ENCODE measurements at places on chromosomes 1 and 21.

DNA sequence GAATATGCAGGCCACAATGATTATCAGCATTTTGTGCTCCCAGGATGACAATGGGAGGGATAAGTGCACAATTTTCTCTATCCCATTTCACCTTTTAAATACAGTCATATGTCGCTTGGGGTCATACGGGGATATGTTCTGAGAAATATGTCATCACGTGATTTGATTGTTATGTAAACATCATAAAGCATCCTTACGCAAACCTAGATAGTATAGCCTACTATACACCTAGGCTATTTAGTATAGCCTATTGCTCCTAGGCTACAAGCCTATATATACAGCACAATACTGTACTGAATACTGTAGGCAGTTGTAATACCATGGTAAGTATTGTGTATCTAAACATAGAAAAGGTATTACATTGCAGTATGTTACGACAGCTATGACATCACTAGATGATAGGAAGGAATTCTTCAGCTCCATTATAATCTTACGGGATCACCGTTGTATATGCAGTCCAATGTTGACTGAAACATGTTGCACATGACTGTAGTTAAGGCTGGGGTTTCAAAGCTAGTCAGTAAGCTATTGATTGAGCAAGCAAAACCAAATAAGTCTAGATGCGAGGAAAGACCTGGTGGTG is 18.9 kb downstream of the RUSC1 start:
- no peak for DNase-seq

DNA sequence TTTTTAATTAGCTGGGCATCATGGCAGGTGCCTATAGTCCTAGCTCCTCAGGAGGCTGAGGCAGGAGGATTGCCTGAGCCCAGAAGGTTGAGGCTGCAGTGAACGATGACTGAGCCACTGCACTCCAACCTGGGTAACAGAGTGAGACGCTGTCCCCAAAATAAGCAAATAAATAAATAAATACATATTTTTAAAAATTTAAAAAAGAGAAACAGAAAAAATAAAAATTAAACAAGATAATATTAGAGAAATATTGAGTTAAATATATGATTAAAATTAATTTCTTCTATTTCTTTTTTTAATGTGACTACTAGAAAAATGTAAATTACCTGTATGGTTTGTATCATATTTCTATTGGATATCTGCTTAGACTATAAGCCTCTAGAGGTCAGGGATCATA is 59.3 kb upstream of the ATP1A1 start:
- DNase-seq = no peak

GRCh38 chr1:35932158-35932636 is 1.3 kb downstream of the AGO3 start:
- no peak for DNase-seq

DNA sequence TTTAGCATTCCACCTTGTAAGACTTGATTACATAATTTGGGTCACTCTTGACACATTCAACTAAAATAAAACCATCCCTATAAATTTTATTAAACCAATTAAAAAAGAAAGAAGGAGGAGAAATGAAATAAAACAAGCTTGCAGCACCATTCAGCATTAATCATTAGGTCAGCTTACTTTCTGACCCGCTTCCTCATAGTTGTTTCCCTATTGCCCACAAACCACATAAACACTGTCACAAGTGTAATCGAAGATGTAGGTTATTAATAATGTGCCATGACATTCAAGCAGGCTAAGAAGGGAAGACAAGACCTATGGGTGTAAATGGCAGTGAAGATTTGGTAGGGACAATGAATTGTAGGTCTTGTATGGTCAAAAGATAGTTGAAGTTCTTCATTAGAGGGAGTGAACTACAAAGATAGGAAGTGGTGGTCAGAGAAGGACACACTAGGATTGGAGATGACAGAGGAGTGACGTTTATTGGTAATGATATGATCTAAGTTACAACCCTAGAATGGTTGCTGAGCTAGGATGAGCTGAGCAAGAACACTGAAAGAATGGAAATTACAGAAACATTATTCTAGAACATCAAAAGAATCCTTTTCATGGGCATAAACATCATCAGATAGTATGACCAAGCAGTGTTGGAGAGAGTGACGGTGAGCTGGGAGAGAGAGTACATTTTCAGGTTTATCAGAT is 231.5 kb downstream of the KCNT2 start:
- no peak for DNase-seq

DNA sequence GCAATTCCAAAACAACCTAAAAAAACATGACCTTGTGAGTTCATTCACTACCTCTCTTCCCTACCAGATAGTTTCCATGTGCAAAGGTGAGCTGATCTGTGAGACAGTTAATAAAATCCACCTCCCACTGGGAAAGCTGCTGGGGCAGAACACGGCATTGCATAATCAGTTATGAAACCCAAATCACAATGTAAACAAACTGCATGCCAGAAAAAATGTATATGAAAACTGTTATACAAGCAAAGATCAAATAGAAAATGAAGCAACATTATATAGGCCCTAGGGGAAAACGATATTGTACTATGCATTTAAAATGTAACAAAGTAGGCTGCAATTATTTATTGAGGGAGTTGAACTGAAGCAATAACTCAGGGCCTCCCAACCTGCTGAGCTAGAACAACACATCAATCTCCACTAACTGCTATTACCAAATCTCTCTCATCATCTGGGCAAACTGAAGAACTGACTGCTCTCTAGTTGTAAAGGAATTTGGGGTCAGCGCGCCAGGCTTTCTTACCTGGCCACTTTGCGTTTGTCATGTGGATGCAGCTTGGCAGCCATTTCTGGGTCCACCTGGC is 31.0 kb downstream of the TRIT1 start:
- DNase-seq = no peak

- no peak for DNase-seq
These were observed 3.9 kb downstream of the DMRTA2 start for GRCh38 chr1:50419192-50419906.

DNA sequence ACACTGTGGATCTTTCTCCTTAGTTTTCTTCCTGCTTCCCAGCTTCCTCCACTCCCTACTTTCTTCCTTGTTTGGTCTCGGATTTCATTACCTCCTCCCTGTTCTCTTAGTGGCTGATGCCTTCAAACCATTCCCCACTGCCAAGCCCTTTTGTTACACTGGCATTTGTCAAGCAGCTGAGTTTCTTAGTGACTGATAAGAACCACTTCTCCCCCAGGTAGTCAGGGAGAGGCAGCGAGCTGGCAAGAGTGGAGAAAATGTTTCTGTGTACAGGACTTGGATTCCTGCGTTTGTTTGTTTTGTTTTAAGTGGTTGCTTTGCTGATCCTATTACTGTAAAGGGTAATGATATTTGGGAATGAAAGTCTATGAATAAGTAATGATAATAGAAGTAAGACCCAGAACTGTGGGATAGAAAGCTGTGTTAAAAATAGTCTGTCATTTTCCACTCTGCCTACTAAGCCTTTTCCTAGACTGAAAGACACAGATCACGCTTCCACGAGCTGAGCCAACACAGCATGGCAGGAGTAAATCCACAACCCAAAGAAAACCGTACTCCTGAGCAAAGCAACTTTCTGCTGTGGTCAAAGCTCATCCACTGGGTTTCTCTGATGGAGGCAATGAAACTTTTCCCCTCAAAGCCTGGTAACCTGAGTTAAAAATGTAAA is 10.1 kb upstream of the SERTAD4 start:
- no peak for DNase-seq

GRCh38 chr21:26389971-26390641 is 183.0 kb downstream of the CYYR1 start:
- DNase-seq = no peak

GRCh38 chr1:167476061-167476460 is 42.3 kb downstream of the CD247 start:
- DNase-seq = no peak

GRCh38 chr1:225435957-225436392 is 8.1 kb upstream of the LBR start:
- DNase-seq = peak; percentile 44

DNA sequence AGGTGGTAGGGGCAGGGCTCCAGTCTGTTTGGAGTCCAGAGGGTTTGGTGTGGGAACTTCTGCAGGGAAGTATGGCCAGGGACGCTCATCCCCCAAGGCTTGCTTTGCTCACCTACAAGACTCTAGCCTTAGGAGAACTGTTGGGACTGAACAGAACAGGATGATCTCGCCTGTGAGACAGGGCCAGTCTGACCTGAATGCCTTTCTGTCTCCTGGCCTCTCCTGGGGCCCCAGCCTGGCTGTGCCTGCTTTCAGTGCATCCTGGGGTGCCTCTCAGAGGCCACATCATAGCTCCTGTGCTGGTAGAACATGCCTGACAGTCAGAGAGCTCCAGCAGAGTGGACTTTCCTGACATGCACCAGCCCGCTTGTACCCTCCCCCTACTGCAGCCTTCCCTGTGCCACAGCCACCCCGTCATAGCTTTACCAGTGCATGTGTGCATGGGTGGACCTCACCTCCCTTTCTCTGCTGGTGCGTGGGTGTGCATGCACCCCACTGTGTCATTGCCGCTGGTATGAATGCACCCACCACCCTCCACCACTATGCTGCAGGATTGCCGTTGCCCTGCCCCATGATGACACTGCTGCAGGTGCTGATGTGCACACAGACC is 165.8 kb downstream of the GIPC2 start:
- no peak for DNase-seq

DNA sequence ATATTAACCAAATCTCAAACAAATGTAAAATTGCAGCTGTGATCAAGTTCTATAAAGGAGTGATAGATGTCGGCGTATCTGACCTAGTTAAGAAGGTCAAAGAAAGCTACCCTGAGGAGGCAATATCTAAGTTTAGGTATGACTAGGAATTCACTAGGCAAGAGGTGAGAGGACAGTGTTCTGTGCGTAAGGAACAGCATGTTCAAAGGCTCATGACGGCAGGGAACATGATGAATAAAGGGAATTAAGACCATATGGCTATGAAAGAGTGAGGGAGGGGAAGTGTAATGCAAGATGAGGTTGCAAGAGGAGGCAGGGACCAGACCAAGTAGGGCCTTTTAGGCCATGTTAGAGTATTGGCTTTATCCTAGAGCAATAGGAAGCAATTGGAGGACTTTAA is 8.6 kb downstream of the LIX1L start:
- no peak for DNase-seq

GRCh38 chr1:201721082-201722049 is 107.6 kb upstream of the IPO9 start:
- DNase-seq = no peak

GRCh38 chr1:2302292-2302925 is 74.3 kb downstream of the SKI start:
- no peak for DNase-seq

GRCh38 chr21:42518215-42518614 is 4.6 kb downstream of the SLC37A1 start:
- DNase-seq = no peak

GRCh38 chr1:44228218-44228617 is 14.9 kb downstream of the DMAP1 start:
- no peak for DNase-seq

DNA sequence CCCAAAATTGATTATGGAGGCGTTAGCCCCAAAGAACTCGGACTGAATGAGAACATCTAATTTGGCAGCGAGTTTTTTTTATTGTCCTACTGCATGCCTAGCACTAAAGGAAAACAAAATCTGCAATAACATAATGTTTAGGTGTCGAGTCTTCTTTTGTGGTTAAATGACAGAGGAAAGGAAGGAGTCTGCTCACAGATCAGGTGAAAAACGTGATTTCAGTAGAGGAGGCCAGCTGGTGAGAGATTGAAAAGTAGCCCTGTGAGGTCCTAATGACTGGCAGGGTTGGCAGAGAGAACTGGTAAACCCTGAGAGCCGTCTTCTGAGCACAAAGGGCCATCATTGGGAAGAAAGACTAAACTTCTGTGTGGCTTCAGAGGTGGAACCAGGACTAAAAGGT is 24.2 kb downstream of the WDTC1 start:
- DNase-seq = no peak

- no peak for DNase-seq
These were observed 5.2 kb upstream of the FTCD start for GRCh38 chr21:46160657-46160906.

GRCh38 chr21:43275421-43276211 is 106.8 kb downstream of the CRYAA start:
- peak; percentile 19 for DNase-seq

DNA sequence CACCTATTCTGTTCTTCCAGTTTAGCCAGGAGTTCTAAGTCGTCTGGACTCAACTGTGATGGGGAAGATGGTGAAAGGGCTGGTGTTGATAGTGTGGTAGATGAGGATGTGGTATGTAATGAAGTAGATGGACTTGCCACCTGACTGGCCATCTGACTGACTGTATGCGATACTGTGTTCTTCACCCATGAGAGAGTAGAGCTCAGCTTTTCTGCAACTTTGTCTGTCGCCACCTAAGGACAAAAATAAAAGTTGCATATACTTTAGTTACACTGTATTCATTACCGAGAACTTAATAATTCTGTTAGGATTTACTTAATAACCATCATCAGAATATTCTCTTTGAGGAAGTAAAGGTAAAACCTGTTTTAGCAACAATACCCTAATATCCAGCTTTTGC is 48.5 kb downstream of the EVI5 start:
- no peak for DNase-seq

DNA sequence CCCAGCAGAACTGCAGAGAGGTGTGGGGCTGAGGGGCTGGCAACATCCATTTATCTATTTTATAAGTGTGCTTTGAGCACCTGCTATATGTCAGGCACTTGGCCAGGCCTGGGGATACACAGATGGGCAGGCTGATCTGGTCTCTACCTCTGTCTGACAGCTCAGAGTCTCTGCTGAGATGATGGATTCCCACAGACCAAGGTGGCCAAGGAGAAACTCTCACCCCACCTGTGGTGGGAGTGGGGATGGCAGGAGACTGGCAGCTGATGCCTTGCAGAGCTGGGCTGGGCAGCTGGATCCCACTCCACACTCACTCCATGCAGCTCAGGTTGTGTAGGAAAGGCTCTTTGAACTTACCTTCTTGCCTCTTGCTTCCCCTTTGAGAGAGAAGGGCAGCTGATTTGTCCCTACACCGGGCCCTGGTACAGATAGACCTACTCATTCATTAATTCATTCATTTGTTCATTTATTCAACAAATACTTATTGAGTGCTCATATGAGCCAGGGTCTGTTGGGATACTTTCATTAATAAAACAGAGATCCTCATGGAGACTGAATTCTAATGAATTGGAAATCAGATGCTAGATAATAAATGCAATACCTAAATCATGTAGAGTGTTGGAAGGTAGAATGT is 9.0 kb downstream of the ADORA1 start:
- DNase-seq = no peak

- no peak for DNase-seq
These were observed 47.8 kb downstream of the CHML start for GRCh38 chr1:241592273-241592958.

- peak; percentile 72 for DNase-seq
These were observed 17.2 kb downstream of the SYT2 start for GRCh38 chr1:202692959-202693555.

DNA sequence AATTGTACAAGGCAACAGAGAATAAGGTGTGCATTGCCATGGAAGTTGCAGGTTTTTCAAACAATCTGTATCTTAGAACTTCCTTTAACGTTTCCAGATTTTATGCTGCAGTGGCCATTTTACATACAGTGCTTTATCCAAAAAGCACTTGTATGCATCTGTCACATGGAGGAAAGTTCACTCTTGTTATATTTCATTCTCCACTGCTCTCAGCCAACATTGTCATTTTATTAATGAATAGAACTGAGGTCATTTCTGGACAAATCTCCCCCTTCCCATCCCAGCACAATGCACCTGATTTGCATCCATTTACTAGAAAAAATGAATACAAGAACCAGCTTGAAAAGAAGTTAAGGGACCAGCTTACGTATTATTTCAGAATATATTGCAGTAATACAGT is 342.0 kb downstream of the USP25 start:
- DNase-seq = no peak
